ENCODE measurements at places on chromosomes 2 and 18.

GRCh38 chr2:185338104-185338503, 400.5 kb upstream of the FSIP2 start:
- DNase-seq = no peak

- DNase-seq = peak; percentile 53
Observed at GRCh38 chr2:233338046-233338445, 16.2 kb upstream of the DGKD start.

- no peak for DNase-seq
Observed at GRCh38 chr2:35314049-35314448, 1041.5 kb upstream of the CRIM1 start.

DNA sequence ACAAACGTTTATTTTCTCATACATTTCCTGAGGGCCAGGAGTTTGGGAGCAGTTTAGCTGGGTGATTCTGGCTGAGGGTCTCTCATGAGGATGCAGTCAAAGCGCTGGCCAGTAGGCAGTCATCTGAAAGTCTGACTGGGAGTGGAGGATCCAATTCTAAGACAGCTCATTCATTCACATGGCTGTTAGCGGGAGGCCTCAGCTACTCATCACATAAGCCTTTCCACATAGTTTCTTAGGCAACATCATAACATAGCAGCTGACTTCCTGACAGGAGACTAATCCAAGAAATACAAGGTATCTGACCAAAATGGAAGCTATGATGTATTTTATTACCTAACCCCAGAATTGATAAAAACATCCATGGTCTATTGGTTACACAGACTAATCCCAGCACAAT, 2.9 kb upstream of the MRPL44 start:
- no peak for DNase-seq

- no peak for DNase-seq
Observed at GRCh38 chr18:54360406-54360805, 2.7 kb downstream of the C18orf54 start.

GRCh38 chr18:63758615-63759240, 16.5 kb upstream of the SERPINB7 start:
- DNase-seq = no peak

DNA sequence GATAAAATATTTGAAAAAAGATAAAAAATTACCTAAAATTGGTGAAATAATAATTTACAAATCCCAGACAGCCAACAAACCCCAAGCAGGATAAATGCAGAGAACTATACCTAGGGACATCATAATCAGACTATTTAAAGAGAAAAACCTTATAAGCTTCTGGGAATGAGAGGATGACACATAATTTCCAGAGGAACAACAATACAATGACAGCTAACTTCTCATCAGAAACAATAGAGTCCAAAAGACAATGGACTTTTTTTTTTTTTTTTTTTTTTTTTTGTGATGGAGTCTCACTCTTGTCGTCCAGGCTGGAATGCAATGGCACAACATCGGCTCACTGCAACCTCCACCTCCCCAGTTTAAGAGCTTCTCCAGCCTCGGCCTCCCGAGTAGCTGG, 65.2 kb downstream of the SOCS6 start:
- DNase-seq = no peak

- DNase-seq = no peak
Observed at GRCh38 chr18:49658823-49659404, 97.1 kb downstream of the LIPG start.

- no peak for DNase-seq
Observed at GRCh38 chr2:172551271-172551670, 4.6 kb upstream of the PDK1 start.

- peak; percentile 66 for DNase-seq
Observed at GRCh38 chr2:216490061-216490460, 8.6 kb upstream of the RPL37A start.

Data from hematopoietic multipotent progenitor cell treated with erythropoietin and hydrocortisone succinate and interleukin-3 and kit ligand, for 4 days (in vitro differentiated cells).